ENCODE measurements at places on chromosomes 12 and 14. TPM values are rescaled to one million over a fixed set of nuclear protein-coding genes. Genes with fewer than 3 reads are reported as not detected.
A peak's percentile ranks its signal among the peaks of the same experiment; 100 is the strongest.

DNA sequence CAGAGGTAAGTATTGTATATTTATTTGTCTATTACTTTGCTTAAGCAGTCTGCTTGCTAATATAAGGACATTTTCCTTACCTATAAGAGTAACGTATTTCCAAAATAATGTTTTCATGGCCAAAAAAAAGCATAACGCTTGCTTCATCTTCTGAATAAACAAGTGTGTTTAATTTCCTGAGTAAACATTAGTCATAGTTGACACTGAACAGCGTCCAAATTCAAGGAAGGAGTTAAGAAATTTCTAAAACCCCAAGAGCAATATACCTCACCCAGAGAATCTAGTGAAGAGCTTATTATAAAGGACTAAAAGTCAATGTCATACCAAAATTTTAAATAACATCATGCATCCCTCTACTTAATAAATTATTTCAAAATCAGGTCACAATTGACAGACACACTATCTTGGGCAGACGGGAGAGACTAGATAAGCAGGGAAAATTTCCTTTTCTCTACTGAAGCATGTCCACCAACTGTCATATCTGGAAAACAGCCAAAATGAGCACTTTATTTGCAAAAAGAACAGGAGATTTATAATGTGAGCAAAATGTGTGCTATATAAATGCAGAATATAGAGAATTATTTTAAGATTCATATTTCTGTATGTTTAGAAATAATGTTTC is 25.1 kb downstream of the ANKS1B start:
- no peak for DNase-seq
- no peaks in the 10 kb centered on the region for H3K4me1 ChIP-seq
- no peaks in the 10 kb centered on the region for H3K27me3 ChIP-seq
- H3K4me3 ChIP-seq: no peak overlapping the region
- no peaks in the 10 kb centered on the region for H3K36me3 ChIP-seq

- H3K4me1 ChIP-seq: no peaks in the 10 kb centered on the region
- no peak overlapping the region for H3K4me3 ChIP-seq
- DNase-seq: peak; percentile 61
- no peaks in the 10 kb centered on the region for H3K36me3 ChIP-seq
- no peaks in the 10 kb centered on the region for H3K27me3 ChIP-seq
Observed at GRCh38 chr12:1662761-1663439, 28.0 kb upstream of the ADIPOR2 start.

GRCh38 chr14:62329427-62329826 is 567.2 kb downstream of the SNAPC1 start:
- DNase-seq: no peak
- no peak overlapping the region for H3K27ac ChIP-seq
- no peaks in the 10 kb centered on the region for H3K27me3 ChIP-seq
- no peaks in the 10 kb centered on the region for H3K4me1 ChIP-seq

GRCh38 chr14:51668870-51669269 is 17.2 kb downstream of the FRMD6 start:
- no peaks in the 10 kb centered on the region for H3K36me3 ChIP-seq
- no peaks in the 10 kb centered on the region for H3K4me1 ChIP-seq
- no peak overlapping the region for H3K27ac ChIP-seq

DNA sequence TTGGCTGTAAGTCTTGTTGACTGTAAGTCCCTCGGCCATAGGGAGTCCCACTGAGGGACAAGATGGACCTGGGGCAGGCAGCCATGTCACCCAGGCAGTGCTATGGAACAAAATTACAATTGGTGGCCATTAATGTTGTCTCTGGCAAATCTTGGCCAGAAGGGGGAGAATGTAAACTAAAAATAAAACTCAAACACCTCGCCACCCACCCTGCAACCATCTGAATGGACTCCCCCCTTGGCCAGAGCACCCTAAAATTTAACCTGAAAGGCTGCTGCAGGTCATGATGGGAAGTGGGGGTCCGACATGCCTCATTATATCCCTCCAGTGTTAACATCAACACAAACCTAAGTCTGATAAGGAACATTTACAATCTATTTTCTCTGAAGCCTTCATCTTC is 8.2 kb downstream of the SLC22A17 start:
- no peak overlapping the region for H3K4me3 ChIP-seq
- H3K27me3 ChIP-seq: no peaks in the 10 kb centered on the region
- H3K4me1 ChIP-seq: no peaks in the 10 kb centered on the region
- no peak overlapping the region for H3K27ac ChIP-seq

- H3K27ac ChIP-seq: no peak overlapping the region
- peak; percentile 56 for DNase-seq
- H3K4me3 ChIP-seq: no peak overlapping the region
- H3K27me3 ChIP-seq: no peaks in the 10 kb centered on the region
Observed at GRCh38 chr12:51980051-51980808, 26.5 kb upstream of the TAMALIN start.

- no peak overlapping the region for H3K27ac ChIP-seq
- H3K36me3 ChIP-seq: no peaks in the 10 kb centered on the region
- no peaks in the 10 kb centered on the region for H3K4me1 ChIP-seq
Observed at GRCh38 chr14:51939226-51939625, 50.1 kb upstream of the RTRAF start.

DNA sequence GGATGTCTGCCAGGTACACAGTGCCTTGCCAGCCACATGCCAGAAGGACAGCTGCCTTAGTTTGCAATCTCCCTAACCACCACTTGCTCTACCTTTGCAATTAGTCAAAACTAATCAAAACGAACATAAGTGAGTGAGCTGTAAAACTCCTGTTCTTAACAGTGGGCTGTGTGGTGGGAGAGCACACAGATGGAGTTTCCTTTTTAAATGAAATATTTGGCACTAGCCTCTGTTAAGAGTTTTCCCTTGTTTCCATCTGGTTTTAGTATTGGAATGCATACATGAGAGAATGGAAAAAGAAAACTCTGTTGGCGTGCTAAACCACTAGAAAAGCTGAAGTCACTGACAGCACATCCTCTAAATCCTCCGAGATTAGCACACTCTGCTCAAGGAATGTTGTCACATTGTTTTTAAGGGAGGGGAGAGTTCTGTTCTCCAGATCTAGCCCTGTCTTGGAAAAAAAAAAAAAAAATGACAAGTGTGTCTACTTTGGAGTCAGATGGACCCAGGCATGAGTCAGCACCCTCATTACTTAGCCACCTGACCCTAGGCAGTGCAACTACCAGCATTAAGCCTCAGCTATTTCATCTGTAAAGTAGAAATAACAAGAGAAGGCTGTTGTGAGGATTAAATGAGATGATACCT is 83.9 kb downstream of the STXBP6 start:
- H3K36me3 ChIP-seq: no peaks in the 10 kb centered on the region
- DNase-seq: no peak

GRCh38 chr14:71365361-71365760 is 458.1 kb downstream of the PCNX1 start:
- H3K36me3 ChIP-seq: no peaks in the 10 kb centered on the region
- no peak overlapping the region for H3K4me3 ChIP-seq
- no peak for DNase-seq
- no peaks in the 10 kb centered on the region for H3K4me1 ChIP-seq

DNA sequence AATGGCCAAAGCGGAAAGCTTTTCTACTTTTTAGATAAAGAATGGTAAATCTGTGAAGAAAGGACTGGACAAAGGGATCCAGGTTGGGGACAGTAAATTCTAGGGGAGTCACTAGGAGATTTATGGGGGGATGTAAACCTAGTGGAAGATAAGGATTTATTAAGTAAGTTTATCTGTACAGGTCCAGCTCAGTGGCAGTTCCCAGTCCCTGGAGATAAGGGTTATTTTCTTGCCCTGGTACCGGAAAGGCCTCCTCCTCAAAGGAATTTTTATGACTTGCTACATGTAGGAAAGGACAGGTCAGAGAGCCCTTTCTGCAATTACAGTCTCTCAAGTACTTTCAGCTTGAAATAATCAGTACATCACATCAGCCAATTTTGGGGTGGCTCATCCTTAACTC is 72.6 kb upstream of the BICD1 start:
- no peaks in the 10 kb centered on the region for H3K36me3 ChIP-seq
- no peaks in the 10 kb centered on the region for H3K27me3 ChIP-seq
- no peak overlapping the region for H3K4me3 ChIP-seq
- DNase-seq: no peak

GRCh38 chr14:101367421-101368261 is 193.7 kb upstream of the DIO3 start:
- H3K36me3 ChIP-seq: no peaks in the 10 kb centered on the region
- H3K4me1 ChIP-seq: no peaks in the 10 kb centered on the region
- no peaks in the 10 kb centered on the region for H3K27me3 ChIP-seq
- H3K27ac ChIP-seq: no peak overlapping the region
- H3K4me3 ChIP-seq: no peak overlapping the region
- peak; percentile 34 for DNase-seq

GRCh38 chr14:53156238-53156637 is 3.1 kb upstream of the DDHD1 start:
- H3K27me3 ChIP-seq: no peaks in the 10 kb centered on the region
- H3K27ac ChIP-seq: no peak overlapping the region
- no peaks in the 10 kb centered on the region for H3K36me3 ChIP-seq
- H3K4me1 ChIP-seq: no peaks in the 10 kb centered on the region
- H3K4me3 ChIP-seq: no peak overlapping the region

GRCh38 chr14:35344107-35344807 is 52.1 kb downstream of the PSMA6 start:
- no peak for DNase-seq
- no peaks in the 10 kb centered on the region for H3K4me1 ChIP-seq
- no peak overlapping the region for H3K4me3 ChIP-seq
- no peaks in the 10 kb centered on the region for H3K27me3 ChIP-seq
- H3K27ac ChIP-seq: no peak overlapping the region

The NANOG gene
- total RNA-seq: 0.57 TPM

The PLEKHD1 gene
- total RNA-seq: 0.30 TPM

The LRIG3 gene
- total RNA-seq: 51.4 TPM

The TBX5 gene
- total RNA-seq: 0.42 TPM

The STON2 gene
- total RNA-seq: 20.5 TPM

The GPRC5A gene
- 86.0 TPM for total RNA-seq

Measured in aorta (tissue), 5 donors.